ENCODE measurements at places on chromosomes 7 and 10.
A peak's percentile ranks its signal among the peaks of the same experiment; 100 is the strongest.

DNA sequence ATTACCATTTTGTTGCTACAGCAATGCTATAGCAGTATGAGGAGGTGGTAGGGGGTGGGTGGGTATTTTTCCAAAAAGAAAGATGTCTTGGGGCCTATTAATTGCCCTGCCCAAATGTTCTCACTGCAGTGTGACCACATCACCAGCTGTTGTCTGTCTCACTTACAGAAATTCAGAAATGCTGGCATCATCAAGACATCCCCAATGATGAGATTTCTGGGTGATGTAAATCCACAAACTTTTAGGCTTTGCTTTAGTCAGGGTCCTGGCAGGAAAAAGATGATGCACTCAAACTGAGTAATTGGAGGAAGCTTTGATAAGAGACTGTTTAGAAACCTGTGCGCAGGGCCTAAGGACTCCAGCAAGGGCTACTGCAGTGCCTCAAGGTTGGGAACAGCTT lies 56.2 kb upstream of the OPN4 start:
- DNase-seq: no peak

DNA sequence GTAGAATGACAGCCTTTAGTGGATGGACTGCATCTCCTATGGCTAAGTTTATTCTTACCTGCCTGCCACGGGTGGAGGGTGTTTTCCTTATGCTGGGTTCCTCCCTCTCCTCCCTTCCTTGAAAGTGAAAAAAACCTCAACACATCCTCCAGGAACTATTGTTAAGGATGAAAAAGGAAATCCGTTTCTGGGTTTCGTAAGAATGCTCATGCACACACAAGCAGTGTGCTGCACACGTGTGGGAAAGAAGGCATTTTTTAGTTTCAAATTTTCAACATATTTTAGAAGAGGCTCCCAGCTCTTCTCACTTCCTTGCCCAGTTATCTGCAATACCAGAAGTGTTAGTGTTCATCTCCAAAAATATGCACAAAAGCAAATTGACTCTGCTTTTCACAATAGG lies 90.6 kb downstream of the FAM171A1 start:
- no peak for DNase-seq

DNA sequence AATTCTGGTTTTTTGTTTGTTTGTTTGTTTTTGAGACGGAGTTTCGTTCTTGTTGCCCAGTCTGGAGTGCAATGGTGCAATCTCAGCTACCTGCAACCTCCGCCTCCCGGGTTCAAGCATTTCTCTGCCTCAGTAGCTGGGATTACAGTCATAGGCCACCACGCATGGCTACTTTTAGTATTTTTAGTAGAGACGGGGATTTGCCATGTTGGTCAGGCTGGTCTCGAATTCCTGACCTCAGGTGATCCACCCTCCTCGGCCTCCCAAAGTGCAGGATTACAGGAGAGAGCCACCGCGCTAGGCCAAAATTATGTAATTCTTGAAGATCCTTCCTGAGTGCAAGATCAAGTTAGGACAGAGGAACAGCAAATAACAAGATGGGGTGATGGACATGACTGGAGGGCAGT lies 719 bp downstream of the ZNF33B start:
- no peak for DNase-seq

DNA sequence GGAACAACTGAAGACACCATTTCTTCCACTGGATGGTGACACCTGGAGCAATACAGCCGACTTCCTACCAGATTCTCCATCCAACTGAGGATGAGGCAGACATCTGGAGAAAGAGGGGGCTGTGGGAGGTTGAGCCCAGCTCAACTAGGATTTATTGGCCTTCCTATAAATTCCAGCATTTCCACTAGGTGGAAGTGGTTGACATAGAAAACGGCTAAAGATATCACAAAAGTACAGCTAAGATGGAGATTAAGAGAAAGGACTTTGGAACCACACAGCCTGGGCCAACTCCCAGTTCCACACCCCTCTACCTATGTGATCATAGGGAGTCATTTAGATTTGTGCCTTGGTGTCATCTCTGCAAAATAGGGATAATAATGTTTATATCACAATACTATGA lies 61.3 kb upstream of the CAV2 start:
- peak; percentile 59 for DNase-seq

DNA sequence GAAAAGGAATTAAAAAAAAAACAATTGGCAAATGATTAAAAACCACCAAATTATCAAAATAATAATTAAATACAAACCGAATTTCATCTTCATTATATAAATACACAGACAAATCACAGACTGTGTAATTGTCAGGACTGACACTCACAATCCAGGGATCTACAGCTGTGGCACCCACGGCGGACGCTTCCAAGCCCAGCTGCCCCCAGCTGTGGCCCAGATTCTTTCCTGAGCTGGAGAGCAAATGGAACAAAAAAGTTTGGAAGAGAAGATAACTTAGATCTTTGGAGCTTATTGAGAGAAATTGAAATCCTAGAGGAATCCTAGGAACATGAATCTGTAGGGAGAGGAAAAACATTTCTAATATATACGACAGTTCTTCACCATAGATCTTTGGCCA lies 316.1 kb downstream of the OTUD1 start:
- no peak for DNase-seq

DNA sequence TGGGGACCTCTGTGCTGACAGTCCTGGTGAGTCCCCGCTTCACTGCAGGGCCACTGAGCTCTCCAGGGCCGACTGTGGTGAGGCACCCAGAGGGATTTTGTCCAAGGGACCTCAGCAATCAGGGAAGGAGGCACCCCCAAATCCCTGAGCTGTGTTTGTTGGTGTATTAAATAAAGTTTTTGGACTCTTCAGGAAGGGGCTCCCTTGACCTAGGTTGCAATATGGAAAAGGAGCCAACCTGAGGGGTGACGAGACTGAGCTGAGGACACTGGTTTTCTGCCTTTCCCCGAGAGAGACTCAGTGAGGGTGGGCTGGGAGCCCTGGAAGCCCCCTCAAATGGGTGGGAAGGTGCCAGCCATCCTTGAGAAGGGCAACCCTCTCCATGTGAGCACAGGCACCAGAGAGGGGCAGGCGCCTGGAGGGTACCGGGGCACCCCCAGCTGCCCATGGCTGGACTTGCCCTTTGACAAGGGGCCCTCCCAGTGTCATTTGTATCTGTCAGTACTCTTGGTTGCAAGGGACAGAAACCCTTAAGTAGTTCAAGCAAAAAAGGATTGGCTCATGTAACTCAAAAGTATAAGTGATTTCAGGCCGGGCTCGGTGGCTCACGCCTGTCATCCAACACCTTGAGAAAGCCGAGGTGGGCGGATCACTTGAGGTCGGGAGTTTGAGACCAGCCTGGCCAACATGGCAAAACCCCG lies 72.8 kb downstream of the C10orf105 start:
- DNase-seq: no peak

DNA sequence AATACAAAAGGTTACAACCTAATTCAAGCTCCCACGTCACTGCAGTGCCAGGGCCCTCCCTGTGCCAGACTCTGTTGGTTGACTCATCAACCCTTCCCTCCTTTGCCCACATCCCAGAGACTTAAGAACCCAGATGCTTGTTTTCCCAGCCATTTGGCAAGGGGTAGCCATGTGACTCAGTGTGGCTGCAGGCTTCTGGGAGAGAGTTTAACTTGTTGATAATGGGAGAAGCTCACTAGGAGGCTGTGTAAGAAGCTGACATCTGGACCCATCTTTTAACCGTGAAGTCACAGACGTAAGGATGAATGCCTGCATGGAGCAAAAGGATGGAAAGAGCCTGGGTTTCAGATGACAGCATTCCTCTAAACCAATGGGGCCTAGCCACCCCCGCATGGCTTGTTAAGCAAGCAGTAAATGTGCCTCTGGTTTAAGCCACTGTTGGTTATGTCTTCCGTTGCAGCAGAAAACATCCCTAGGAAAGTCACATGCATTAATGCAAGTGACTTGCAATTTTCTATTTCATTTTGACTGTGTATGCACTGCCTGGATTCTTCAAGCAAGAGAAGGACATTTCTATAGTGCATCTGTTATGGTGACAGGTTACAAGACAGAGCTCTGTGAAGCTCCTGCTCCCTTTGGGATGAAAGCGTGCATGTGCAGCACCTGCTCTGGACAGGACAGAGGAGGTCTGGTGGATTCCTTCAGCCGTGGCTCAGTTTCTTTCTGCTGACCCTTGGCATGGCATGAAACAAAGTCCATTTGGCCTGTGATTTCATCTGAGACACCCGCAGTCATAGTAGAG lies 57.5 kb upstream of the CREB5 start:
- DNase-seq: peak; percentile 95

- DNase-seq: no peak
Observed at GRCh38 chr10:132387764-132388210, 9.2 kb upstream of the PWWP2B start.

GRCh38 chr7:31323101-31323500 lies 17.4 kb downstream of the NEUROD6 start:
- no peak for DNase-seq

DNA sequence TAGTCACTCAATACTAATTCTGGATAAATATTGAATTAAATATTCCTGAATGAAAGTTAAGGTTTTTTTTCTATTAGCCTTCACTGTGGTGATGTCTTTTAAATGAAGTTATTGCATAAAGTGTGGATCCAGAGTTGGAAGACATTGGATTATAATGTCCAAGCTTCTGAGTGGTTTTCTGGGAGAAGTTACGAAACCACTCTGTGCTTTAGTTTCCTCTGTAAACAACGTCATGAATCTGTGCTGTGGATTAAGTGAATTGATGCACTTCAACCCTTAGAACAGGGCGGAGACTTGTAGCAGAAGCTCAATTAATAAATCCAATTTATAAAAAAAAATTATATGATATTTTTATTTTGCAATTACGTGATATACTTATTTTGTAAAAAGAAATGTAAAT lies 271.7 kb downstream of the BICC1 start:
- no peak for DNase-seq

GRCh38 chr7:7956531-7957128 lies 12.0 kb upstream of the GLCCI1 start:
- no peak for DNase-seq

DNA sequence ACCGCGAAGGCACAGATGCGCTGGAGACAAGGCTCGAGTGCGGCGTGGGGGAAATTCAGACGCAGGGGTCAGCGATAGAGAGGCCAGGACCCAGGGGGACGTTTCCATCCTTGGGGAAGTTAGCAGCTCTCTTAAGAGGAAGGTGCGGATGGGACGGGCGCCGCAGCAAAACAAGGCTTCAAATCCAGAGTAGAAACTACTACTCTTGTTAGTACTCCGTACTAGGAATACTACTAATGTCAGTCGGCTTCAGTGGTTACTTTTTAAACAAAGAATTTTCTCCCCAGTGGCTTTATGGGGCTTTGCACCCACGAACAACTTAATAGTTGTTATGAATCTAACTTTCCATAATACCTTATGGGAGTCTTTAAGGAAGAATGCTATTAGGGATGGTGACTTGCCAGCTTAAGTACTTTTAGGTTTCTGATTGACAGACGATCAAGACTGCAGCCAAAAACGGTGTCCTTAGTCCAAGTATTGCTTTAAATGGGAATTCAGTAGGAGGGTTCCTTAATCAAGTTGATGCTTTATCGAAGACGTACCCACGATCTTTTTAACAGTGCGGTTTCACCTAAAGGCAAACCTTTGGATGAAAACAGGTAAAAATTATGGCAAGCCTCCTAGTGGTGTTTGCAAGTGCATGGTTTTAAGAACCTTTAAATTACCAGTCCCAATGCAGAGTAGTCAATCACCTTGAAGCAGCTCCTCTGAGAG lies 812 bp upstream of the IDE start:
- peak; percentile 13 for DNase-seq

- DNase-seq: no peak
Observed at GRCh38 chr7:157517782-157518513, 181.1 kb downstream of the DNAJB6 start.

- peak; percentile 54 for DNase-seq
Observed at GRCh38 chr10:114821293-114821914, at the start of gene FHIP2A. Gene FHIP2A, plus strand, starts transcription at chr10:114821780. Its CDS starts 299 bp downstream, at chr10:114822079.

GRCh38 chr10:93425861-93426260 lies 56.3 kb downstream of the MYOF start:
- no peak for DNase-seq

- no peak for DNase-seq
Observed at GRCh38 chr7:94389381-94389780, 5.3 kb upstream of the COL1A2 start.

- DNase-seq: no peak
Observed at GRCh38 chr10:69835233-69835632, 33.5 kb downstream of the COL13A1 start.

GRCh38 chr7:41428381-41428780 lies 274.5 kb downstream of the INHBA start:
- no peak for DNase-seq

- no peak for DNase-seq
Observed at GRCh38 chr7:122467661-122468449, 163.3 kb upstream of the FEZF1 start.

DNA sequence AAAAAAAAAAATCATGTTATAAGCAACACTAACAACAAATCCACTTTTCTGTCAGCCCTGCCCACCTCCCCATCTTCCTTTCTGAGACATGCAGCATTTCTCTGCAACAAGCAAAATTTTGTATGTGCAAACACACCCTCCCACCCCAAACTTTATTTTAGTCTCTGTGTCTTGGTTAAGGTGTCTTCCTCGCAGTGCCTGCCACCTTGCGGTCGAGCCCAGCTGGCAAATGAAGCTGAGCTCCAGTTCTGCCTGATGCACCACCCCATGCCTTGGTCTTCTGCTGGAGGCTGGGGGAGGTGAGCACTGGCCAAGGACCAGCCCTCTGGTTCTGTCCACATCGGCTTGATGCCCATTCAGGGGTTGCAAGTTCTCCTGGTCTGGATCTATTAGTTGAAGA lies 206.3 kb downstream of the MGMT start:
- no peak for DNase-seq

GRCh38 chr10:116190883-116191282 lies 82.1 kb downstream of the GFRA1 start:
- DNase-seq: no peak

DNA sequence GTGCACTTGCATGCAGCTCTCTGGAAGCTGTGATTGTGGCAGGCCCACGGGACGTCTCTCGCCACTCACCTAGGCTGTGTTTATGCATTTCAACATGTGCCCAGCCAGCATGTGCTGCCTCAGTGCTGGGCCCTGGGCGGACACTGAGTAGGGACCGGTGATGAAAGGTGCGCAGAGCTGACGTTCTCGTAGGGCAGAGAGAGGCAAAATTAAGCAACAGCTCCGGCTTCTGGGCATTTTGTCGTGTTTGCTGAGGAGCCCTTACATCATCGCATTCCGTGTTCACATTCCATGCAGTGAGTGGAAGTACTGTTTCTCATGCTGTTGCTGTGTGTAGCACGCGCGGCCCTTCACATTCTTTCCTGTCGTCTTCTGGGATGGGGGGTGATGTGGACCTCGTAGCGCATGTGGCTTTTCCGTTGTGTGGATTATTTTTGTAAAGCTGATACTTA lies 50.5 kb downstream of the PRF1 start:
- DNase-seq: no peak

GRCh38 chr7:157096286-157097055 lies 42.3 kb upstream of the UBE3C start:
- DNase-seq: no peak
